ENCODE measurements at places on chromosomes 12 and 14. TPM values are rescaled to one million over a fixed set of nuclear protein-coding genes. Genes with fewer than 3 reads are reported as not detected.

Gene PACS2
- total RNA-seq = 167 TPM

Gene RFX4
- 86.4 TPM for total RNA-seq

Gene TMTC3
- total RNA-seq = 16.1 TPM

Gene RSRC2
- 93.1 TPM for total RNA-seq

Gene SPX
- total RNA-seq = 2.1 TPM

Gene MAP3K9
- total RNA-seq = 22.5 TPM
